NCI-H2029 treated with DMSO at 0.1 percent for 48 hours (cell line): ENCODE measurements at places on chromosomes 7 and 10.

DNA sequence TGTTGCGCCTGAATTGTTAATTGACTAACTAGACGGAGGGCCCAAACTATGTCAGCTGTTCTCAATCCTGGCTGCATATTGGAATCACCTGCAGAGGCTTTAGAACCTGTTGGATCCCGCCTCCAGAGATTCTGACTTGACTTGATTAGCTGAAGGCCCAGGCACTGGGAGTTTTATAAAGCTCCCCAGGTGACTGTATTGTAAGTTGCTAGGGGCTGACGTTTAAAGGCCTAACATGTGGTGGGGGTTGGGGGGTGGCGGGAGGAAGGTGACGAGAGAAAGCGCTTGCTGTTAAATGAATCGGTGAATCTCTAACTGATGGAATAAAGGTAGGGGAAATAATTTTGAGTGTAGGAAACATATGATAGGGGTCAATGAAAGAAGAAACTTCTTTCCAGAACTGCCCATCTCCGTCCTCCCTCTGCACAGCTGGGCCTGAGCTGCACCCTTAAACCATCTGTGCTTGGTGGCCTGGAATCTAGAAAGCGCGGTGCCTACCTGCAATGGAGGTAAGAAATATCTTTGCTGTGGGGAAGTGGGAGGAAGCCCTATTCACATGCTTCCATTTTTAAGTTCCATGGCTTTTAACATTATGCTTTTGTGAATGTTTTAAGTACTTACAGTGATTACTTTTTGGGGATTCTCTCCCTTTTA lies 225.0 kb upstream of the FAM3C start:
- DNase-seq: no peak

DNA sequence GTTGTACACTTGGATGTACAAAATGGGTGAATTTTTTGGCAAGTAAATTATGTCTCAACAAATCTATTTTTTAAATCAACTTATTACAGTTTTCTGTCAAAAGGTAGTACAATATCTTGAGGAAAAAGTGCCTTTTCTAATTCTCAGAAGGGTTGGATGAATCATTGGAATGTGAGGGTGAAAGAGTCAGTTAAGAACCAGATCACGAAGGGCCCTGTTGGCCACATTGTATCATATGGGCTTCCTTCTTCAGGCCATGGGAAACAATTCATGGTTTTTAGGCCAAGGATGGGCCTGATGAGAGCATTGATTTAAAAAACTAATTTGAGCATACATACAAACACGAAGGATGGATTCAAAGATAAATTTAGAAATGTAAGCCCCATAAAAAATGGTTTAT lies 503.7 kb downstream of the TNS3 start:
- no peak for DNase-seq

DNA sequence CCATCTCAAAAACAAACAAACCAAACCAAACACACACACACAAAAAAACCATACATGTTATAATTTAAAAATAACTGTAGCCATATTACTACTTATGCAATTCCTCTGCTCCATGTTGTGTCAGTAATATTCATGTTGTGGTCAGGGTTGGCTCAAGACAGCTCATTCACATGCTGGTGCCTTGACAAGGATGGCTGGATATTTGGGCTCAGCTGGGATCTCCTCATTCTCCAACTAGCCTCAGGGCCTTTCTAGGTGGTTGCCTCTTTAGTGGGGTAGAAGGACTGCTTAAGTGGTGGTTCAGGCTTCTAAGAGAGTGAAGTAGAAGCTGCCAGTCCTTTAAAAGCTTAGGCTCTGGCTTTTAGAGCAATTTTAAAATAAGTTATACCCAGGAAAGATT lies 189.3 kb downstream of the ADRA2A start:
- DNase-seq: no peak

GRCh38 chr10:127118034-127118433 lies 78.4 kb downstream of the INSYN2A start:
- no peak for DNase-seq
